ENCODE measurements at places on chromosomes 5 and 9.
A peak's percentile ranks its signal among the peaks of the same experiment; 100 is the strongest.

DNA sequence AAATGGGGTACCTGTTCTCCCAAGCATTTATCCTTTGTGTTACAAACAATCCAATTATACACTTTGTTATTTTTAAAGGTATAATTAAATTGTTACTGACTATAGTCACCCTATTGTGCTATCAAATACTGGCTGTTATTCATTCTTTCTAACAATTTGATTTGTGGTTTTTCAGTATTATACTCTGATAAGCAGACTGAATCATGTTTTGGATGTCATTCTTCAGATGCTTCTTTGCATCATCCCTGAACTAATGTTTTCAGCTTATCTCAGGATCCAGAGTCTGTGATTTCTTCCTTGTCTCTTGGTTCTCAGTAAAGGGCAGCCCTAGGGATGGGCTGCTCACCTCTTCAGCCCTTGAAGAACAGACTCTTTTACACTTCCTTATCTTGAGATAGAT is 177.8 kb upstream of the SGCD start:
- DNase-seq: no peak

DNA sequence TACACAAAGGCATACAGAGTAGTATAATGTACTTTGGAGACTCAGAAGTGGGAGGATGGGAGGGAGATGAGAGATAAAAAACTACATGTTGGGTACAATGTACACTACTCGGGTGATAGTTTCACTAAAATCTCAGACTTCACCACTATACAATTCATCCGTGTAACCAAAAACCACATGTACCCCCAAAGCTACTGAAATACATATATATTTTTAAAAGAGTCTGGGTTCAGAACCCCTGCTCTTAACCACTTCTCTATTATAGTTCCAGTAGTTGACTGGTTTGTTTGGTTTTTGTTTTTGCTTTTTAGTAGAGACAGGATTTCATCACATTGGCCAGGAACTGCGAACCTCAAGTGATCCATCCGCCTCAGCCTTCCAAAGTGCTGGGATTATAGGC is 22.6 kb downstream of the SGTB start:
- no peak for DNase-seq

DNA sequence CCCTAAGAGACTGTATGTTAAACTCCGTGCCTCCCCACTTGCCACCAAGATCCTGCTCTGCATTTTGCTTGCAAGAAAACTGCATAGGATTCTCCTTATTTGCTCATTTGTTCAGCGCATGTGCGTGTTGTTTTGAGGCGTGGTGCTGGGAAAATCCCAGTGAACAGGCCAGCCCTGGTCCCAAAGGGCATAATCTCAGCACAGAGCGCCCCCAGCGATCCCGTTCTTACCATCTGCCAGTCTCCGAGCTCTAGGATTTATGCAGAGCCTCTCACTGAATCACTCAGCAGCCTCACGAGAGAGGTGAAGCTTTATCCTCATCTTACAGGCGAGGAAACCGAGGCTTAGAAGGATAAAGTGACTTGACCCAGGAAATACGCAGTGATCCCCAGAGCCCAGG is 11.5 kb downstream of the PRRX2 start:
- no peak for DNase-seq

- no peak for DNase-seq
Measured at GRCh38 chr5:77709340-77709739, 66.8 kb downstream of the TBCA start.

DNA sequence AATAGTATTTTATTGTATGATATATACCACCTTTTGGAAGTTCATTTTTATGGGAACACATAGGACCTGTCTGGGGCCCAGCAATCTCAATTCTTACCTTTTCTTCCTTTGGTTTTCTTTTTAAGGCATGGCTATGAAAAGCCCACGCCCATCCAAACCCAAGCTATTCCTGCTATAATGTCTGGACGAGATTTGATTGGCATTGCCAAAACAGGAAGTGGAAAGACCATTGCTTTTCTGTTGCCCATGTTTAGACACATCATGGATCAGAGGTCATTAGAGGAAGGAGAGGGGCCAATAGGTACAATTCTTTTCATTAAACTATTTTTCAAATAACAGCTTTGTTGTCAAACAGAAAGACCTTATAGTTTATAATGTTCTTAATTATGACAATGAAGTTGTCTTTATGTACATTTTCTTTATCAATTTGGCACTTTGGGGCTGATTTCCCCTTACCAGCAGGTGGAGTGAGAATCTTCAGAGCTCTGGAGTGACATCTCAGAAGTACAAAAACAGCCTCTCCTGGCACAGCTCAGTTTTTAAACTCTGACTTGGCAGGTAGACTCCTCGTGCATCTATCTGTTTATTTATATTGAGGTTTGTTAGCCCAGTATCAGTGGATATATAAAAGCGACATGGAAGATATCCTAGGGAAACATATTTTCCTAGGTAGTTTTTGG is 25.8 kb downstream of the DDX46 start:
- peak; percentile 24 for DNase-seq

- DNase-seq: no peak
Measured at GRCh38 chr9:125400725-125401716, 139.4 kb downstream of the GAPVD1 start.

DNA sequence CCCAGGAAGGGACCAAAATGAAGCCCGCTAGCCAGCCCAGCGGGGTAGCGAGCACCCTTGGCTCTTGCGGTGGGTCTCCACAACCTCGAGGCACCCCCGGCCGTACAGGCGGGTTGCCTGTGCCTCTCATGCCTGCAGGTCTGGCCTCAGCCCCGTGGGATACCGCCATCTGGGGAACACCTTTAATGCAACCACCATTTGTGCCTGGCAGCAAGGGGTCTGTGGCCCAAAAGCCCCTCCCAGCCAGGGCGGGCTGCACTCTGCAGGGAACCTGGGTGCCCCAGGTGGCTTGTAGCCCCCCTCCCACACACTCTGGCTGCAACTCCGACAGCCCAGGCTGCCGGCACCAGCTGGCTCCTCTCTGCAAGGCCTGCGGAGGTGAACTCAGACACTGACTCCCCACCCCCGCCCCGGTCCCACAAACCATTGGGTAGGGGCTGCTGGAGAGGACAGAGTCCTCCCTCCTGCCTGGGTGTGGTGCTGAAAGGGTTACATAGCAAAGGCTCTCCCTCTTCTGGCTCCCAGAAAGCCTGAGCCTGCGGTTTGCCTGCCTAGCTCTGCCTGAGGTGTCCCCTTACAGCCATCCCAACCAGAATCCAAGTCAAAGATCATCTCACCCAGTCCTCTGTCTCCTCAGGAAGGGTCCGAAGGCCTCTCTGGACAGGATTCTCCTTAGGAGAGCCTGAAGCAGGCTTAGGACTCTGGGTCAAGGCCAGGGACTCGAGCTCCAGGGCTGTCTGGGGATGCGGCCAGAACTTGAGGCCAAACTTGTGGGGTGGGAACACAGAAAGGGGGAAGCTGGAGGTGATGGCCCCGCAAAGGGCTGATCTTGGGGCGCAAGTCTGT is 109.4 kb downstream of the PSD2 start:
- DNase-seq: no peak

- no peak for DNase-seq
Measured at GRCh38 chr9:111065414-111065813, 27.1 kb upstream of the LPAR1 start.

- no peak for DNase-seq
Measured at GRCh38 chr9:131915181-131915580, 164.5 kb downstream of the MED27 start.

GRCh38 chr9:114746591-114747346 is 59.1 kb downstream of the TNFSF15 start:
- DNase-seq: no peak

- no peak for DNase-seq
Measured at GRCh38 chr5:14202462-14202861, 59.3 kb downstream of the TRIO start.

GRCh38 chr5:135333732-135334515 is 65.1 kb downstream of the MACROH2A1 start:
- no peak for DNase-seq

DNA sequence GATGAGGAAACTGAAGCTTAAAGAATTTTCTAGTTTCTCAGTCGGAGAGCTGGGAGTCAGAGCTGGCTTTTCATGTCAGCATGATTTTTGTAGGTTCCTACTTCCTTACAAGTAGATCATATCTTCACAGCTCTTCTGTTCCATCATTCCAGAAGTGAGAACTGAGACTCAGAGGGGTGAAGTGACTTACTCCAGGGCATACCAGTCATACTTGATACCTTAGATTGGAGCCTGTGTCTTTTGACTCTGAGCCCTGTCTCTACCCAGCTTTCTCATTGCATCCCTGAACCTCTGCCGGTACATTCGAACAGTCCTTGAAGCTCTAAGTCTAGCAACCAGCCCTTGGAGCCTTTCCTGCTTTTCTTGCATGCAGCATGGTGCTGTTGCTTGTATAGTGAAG is 53.3 kb downstream of the MCCC2 start:
- DNase-seq: no peak

DNA sequence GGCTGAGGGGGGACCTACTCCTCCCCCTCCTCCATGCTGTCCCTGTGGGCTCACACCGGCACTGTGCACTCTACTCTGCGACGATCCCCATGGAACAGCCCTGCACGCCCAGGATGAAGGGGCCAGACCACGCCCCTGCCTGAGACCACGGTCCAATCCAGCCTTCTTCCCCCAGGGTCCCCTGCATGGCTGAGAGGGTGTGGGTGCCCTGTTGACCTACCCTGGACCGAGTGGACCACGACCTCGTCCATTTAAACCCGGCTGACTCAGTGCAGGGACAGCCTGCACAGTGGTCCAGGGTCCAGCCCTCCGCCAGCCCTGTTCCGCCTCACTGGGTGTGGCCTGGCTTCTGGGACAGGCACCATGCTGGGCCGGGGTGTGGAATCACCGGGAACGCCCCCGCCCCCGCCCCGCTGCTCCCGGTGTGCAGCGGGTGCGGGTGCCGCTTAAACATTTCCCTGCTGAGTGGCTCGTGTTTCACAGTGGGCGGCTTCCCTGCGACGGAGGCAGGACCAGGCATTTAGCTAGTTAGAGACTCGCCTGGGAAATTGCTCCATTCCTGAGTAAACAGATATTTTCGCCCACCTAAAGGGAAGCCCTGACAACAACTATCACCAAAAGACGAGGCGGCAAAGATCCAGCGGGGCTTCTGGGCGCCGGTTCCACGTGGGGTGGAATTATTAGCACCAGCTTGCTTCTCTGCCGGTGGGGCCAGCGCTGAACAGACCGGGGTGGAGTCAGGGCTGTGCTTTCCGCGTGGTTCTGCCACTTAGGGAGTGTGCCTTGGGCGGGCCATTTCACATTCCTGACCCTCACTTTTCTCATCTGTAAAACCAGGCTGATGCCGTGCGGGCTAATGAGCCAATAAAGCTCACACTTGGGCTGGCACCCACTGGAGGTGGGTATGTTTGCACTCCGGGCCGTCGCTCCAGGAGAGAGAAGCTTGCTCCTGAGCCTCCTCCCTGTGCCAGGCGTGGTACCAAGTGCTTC is 22.6 kb downstream of the DBH start:
- DNase-seq: no peak

- DNase-seq: no peak
Measured at GRCh38 chr9:24073007-24073592, 247.1 kb upstream of the ELAVL2 start.
